ENCODE measurements at places on chromosomes 2 and 18.

GRCh38 chr2:159409116-159409800, 122.8 kb upstream of the WDSUB1 start:
- no peak for DNase-seq

GRCh38 chr2:136653861-136654260, 111.5 kb upstream of the THSD7B start:
- DNase-seq: no peak

- no peak for DNase-seq
These were observed 19.7 kb upstream of the DAPL1 start for GRCh38 chr2:158775273-158776027.

DNA sequence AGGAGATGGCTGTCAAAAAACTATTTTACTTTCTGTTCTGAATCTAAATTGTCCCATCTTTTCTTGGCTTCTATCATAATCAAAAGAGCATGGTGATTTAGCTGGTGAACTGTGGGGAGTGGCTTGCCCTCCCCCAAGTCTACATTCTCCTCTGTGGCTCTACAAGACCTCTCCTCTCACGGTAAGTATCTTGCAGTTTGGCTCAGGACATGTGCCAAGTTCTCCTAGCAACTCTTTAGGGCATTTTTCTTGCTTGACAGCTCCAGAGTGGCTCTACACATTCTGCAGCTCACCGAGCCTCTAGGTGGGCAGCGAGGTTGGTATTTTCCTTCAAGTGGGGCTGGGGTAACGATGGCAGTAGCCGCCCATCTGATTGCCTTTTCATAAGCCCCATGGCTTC, 29.1 kb downstream of the SLC4A5 start:
- DNase-seq: no peak

DNA sequence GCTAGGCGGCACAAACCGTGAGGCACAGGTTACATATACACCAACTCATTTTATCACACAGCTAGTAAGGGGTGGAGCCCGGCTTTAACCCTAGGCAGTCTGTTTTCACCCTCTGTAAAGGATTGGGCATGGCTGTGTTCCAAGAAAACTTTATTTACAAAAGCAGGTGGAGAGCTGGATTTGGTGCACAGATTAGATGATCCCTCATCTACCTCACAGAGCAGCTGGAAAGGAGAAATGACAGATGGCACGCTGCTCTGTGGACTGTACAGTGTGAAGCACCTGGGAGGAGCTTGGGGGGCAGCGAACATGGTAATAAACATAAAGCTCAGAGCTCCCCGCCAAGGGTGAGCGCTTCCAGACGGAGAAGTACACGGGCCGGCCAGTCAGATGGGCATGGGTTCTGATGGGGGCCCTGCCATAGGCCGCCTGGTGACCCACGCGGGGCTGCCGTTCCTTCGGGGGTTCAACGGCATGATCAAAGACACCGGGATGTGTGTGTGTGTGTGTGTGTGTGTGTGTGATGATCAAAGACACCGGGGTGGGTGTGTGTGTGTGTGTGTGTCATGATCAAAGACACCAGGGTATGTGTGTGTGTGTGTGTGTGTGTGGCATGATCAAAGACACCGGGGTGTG, 862 bp upstream of the TMEM177 start:
- DNase-seq: no peak

DNA sequence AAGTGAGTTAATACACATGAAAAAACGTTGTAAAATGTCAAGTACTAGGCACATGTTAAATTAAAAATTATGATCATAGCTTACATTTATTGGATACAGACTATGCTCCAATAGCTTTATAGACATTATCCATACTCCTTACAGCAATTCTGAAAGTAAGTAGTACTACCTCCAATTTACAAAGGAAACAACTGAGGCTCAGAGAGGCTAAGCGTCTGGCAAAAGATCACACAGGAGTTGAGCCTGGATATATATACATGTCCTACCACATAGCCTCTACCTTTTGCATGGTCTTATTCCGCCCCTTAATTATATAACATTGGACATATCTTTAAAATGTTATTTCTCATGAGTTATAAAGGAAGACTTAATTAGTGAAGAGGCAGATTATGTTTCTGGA, 127.3 kb downstream of the CSRNP3 start:
- no peak for DNase-seq

DNA sequence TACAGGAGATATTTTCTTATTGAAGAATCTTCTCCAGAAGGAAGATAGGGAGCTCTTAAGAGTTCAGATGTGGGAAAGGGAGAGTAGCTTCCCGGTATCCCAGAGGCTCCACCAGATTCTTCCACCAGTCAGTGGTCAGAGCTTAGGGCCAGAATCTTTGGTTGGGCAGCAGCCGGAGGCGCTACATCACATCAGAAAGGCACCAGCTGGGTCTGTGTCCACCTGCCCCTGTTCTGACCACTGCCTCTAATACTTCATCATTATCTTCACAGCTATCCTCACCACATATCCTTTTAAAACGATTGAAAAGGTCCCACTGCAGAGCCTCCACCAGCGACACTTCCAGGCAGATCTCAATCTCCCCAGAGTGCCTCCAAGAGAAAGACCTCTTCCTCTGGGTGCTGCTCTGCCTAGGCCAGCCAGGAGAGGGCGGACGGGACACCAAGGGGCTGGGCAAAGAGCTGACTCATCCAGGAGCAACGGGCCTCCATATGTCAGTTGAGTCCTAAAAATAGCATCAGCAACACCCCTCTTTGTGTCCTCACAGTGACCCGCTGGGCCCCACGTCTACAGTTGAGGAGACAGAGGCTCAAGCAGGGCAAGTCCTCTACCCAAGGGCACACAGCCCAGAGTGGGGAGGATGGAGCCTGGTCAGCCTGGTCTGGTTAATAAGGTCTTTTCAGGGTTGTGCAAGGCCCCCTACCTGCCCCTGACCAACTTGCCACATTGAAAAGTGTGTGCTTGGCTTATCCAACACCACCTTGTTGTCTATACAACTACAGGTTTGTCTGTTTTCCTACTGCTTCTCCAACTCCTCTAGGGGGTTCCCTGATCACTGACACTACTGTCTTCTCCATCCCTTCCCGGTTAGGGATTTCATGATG, 81.2 kb downstream of the ADD2 start:
- DNase-seq: peak; percentile 62

DNA sequence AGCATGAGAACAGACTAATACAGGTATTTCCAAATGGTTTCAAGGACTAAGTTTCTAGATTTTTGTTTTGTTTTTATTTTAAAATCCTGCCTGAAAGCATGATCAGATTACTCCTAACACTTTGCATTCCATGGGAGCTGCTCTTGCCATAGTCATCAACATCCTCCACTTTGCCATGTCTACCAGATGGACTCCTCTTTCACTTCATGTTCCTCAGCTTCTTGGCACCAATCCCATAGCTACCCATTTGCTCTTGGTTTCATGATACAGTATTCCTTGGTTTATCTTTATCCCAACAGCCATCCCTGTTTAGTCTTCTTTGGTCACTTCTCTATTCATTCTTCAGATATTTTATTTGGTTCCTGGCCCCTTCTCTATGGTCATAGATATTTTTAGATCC, 154.2 kb upstream of the CCDC195 start:
- no peak for DNase-seq

GRCh38 chr2:125398738-125399524, 1257.0 kb upstream of the GYPC start:
- no peak for DNase-seq

DNA sequence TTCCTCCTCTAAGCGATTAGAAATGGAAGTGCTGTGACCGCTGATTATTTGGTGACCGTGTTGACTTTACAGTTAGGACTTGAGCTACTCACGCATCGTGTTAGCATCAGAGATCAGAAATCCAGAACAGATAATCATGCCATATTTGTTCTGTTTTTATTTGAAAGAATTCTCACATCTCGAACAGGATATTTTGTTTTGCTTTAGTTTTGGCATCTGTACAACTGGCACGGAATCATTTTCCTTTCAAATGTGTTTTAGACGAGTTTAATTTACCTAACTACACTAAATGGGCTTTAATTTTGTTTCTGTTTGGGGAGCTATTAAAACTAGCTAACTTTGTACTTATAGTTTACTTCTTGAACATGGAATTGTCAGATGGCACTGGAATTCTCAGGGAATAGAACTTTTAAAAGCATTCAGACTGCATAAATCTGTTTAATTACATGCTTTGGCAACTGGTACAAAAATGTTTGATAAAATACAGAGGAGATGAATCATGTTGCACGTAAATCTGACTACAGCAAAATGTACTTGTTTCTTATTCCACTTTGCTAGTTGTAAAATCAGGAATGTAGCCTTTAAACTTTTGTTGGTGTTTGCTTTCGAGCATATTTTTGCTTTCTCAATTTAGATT, 1.4 kb downstream of the ITPRID2 start:
- no peak for DNase-seq

DNA sequence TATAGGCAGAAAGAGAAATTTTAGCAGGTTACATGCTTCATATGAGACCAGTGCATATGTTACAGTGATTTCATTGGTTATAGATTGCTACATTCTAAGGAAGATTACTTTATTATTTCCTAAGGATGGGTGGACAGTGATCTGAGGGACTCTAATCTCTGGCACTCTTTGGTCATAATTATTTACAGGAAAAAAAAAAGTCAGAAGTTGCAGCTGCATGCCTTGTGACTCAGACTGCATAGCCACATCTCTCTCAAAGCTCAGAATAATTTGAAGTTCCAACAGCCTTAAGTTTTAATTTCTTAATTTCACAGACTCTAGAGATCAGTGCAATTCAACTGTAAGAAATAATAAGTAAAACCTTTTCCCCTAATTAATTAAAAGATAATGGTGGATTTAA, 27.1 kb upstream of the BARD1 start:
- no peak for DNase-seq

GRCh38 chr2:96602330-96602823, 35.7 kb downstream of the KANSL3 start:
- peak; percentile 10 for DNase-seq

- DNase-seq: no peak
These were observed 864 bp downstream of the KLHL29 start for GRCh38 chr2:23385748-23386338.

DNA sequence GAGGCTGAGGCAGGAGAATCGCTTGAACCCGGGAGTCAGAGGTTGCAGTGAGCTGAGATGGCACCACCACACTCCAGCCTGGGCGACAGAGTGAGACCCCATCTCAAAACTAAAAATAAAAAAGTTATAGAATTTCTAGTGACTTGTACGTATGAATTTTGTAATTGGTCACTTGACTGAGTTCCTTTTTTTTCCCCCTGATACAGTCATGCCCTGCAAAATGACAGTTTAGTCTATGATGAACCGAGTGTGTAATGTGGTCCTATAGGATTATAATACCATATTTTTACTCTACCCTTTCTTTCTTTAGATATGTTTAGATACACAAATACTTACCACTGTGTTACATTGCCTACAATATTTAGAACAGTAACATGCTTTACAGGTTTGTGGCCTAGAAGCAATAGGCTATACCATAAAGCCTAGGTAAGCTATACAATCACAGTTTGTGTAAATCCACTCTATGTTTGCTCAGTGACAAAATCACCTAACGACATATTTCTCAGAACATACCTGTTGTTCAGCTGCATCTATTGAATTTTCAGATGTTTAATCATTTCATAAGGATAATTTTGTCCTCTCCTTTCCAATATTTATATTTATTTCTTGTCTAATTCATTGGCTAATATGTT, 25.4 kb downstream of the SOCS6 start:
- DNase-seq: no peak

- no peak for DNase-seq
These were observed 213.2 kb downstream of the RBM43 start for GRCh38 chr2:151048331-151049054.

- DNase-seq: no peak
These were observed 14.4 kb upstream of the SNED1 start for GRCh38 chr2:240983996-240984498.

DNA sequence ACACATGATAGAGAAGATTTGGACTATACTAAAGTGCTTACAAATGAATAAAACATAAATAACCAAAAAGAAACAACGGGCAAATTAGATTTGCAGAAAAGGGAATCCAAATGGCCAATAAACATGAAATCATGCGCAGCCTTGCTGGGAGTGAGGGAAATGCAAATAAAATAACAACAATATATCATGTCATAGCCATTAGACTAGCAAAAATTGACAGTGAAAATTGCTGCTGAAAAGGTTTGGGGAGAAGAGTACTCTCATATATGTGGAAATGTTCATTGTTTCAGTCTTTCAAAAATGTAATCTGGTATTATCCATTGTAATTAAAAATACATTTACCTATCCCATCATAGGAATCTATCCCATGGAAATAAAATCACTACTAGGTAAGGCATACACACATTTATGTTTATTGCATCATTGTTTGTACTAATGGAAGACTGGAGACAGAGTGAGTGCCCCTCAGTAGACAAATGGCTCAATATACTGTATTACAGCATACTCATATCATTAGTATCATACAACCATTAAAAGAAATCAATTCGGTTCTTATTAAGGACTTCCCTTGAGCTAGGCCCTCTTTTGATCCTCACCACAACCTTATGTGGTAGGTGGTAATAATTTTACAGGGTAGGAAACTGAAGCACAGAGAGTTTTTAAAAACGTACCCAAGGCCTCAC, 94.1 kb upstream of the MSTN start:
- DNase-seq: no peak

GRCh38 chr18:78857314-78858150, 122.1 kb upstream of the SALL3 start:
- no peak for DNase-seq

DNA sequence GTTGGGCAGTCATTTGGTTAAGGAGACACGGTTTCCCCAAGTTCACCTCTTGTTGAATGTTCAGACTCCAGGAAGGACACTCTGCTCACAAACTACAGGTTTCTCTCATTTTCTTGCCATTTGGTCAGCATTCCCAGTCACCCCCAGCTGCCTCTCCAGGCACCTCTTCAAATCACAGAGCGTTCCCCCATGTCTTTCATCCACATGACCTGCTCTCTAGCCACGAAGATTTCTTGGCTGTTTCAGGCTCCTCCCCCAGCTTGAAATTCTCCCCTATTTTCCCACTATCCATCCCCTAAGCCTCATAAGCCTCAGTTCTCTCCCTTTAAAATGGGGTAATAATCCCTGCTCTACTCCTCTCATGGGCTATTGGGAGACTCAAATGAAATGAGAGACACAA, 89.1 kb upstream of the RTN4 start:
- no peak for DNase-seq

GRCh38 chr18:12645254-12645653, 12.7 kb downstream of the SPIRE1 start:
- DNase-seq: no peak

GRCh38 chr18:48376406-48376805, 32.8 kb downstream of the ZBTB7C start:
- no peak for DNase-seq

Data from activated CD8-positive, alpha-beta T cell treated with anti-CD3 and anti-CD28 coated beads for 36 hours (primary cell).